ENCODE measurements at places on chromosomes 13 and 19.

GRCh38 chr13:33372251-33372919 lies 86.8 kb upstream of the STARD13 start:
- DNase-seq: no peak

GRCh38 chr13:27126859-27127258 lies 44.8 kb downstream of the USP12 start:
- no peak for DNase-seq

DNA sequence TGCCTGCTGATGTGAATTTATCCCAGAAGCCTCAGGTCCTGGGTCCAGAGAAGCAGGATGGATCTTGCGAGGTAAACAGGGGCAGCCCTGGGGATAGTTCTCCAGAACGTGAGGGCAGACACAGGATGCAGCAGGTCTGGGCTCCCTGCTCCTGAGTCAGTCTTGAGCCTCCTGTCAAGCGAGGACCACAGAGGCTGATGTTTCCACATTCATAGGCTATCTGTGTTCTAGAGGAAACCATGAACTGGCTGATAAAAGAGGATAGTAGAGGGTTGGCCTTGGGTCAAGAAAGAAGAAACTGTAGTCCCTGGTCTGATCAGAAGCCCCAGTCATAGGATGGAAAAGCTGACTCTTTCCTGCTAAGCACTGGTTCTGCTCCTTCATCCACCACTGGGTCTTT lies 2.2 kb downstream of the ZNF175 start:
- DNase-seq: peak; percentile 20

DNA sequence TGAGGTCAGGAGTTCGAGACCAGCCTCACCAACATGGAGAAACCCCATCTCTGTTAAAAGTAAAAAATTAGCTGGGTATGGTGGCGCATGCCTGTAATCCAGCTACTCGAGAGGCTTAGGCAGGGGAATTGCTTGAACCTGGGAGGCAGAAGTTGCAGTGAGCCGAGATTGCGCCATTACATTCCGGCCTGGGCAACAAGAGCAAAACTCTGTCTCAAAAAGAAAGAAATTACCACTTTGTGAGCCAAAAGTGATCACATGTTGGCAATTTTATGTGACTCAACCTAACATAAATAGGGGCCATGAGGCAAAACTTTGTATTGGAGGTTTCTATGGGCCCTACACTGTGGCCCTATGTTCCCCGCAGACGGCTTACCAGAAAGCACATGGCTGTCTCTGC lies 72.2 kb downstream of the MAP4K1 start:
- no peak for DNase-seq

- DNase-seq: no peak
Measured at GRCh38 chr13:26400545-26400944, 146.6 kb downstream of the CDK8 start.

DNA sequence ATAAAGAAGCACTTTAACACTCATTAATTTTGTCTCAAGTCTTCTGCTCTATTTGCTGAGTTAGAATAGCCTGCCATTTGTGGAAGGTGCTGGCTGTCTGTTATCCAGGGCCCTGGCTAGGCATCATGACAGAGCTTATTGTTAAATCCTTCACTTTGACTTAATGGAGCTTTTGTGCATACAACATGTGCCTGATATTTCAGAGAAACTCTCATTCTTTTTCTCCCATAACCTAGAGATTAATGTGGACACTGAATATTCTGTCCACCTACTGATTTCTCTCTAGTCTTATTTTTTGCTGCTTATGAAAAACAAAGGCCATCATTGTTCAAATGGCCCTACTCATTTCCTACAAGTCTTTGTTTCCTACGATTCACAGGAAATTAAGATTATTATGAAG lies 383.1 kb upstream of the HTR2A start:
- DNase-seq: no peak

- no peak for DNase-seq
Measured at GRCh38 chr19:32878988-32879387, 9.4 kb upstream of the SLC7A9 start.

DNA sequence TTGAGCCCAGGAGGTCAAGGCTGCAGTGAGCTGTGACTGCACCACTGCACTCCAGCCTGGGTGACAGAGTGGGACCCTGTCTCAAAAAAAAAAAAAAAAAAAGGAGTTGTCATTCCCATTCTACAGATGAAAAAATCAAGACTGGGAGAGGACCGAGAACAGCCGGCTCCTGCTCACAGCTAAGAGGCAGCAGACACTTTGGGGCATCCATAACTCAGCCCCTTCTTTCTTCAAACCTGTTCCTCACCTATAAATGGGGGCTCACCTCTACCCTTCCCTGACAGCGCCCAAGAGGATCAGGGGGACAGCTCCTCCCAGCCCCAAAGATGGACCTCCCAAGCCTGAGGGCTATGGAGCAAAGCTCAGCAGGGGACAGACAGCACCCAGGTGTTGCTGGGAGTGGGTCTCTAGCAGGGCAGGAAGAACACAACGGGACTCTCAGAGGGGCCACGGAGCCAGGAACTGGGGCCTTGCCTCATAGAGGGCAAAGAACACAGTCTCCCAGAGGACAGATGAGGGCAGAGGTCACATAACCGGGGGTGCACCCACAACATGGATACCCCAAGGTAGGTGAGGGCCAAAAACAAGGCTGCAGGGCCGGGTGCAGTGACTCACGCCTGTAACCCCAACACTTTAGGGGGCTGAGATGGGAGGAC lies 3.4 kb upstream of the KLF16 start:
- DNase-seq: no peak

GRCh38 chr19:18338541-18338940 lies 1.9 kb upstream of the PGPEP1 start:
- DNase-seq: no peak

GRCh38 chr19:10554760-10555609 lies 10.8 kb downstream of the KRI1 start:
- no peak for DNase-seq

DNA sequence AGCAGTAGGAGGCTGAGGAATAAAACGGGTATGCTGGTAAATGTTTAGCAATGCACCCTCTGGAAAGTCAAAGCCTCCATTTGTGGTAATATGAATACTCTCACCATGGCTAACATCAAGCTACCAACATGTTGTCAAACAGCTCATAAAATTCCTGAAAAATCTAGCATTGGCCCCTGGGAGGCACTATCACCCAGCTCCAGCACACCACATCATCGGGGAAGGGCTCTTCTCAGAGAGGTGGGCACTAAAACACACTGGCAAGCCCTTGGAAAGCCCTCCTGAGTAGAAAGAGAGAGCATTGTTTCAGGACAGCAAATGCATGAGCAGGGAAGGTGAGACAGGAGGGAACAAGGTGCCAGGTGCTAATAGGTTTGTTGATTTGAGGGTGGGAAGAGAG lies 53.9 kb upstream of the FLT1 start:
- DNase-seq: no peak

DNA sequence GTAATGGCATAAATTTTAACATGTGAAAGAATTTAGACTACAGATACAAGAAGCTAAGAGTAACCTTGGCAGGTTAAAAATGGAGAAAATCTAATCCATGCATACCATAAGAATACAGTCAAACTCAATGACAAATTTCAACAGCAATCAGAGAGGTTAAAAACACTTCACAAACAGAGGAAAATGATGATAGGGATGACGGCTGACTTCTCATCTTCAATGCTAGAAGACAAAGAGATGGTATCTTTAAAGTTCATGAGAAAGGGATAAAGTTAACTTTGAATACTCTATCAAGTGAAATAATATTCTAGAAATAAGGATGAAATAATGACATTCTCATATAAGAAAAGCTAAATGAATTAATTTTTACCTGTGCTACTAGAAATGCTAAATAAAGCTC lies 1130.2 kb upstream of the MIR17HG start:
- DNase-seq: no peak

DNA sequence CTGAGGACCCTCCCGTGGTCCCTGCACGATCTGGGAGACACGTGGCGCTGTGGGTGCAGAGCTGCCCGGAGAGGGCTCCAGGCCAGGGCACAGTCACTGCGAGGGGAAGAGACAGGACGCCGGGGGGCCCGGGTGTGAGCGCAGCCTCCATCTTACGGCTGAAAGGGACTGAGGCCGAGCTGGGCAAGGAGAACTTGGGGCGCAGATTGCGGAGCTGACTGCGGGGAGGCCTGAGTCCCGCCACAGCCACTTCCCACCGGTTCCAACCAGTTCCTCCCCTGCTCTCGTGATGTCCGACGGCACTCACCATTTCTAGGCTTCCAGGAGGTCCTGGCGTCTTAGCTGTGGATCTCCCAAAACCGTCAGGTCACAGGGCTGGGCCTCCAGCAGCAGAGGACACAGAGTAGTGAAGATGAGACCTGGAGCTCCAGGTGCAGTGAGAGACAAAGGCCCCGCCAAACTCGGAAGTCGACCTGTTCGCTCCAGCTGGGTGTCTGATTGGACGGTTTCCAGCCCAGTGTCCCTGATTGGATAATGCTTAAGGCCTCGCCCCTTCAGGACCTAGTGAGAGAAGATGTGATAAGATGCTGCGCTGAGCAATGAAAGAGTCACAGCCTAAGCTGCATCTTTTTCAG lies 4.8 kb upstream of the ZNF253 start:
- peak; percentile 3 for DNase-seq

DNA sequence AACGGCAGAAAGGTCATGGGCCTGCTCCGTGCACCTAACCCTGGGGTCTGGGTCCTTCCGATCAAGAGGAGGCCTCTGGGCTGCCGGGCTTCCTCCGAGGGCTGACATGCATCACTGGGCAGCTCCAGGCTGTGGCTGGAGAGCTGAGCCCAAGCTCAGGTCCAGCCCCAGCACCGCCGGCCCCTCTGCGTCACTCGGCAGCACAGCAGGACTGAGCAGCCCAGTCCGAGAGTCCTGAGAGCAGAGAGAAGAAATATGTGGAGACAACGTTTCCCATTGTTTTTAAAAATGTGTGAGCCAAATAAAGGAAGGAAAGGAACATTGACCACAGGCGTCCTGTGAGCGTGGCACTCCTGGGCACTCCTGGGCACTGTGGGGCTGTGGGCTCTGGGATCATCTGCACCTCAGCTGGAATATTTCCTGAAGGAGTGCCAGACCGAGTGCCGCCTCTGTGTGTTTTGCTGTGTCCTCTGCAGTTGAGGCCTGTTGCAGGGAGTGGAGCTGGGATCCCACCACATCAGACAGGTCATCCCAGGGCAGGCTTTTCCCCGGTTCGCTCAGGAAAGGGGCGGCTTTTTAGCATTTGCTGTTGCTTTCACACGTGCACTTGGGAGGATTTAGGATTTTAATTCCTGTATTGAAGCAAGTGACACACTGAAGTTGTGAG lies 37.8 kb upstream of the TFDP1 start:
- peak; percentile 34 for DNase-seq

- no peak for DNase-seq
Measured at GRCh38 chr13:99860745-99861144, 110.8 kb downstream of the ZIC5 start.

- DNase-seq: no peak
Measured at GRCh38 chr19:4360081-4360569, 16.8 kb downstream of the MPND start.

- DNase-seq: no peak
Measured at GRCh38 chr19:55676889-55677505, 2.0 kb downstream of the EPN1 start.

- DNase-seq: no peak
Measured at GRCh38 chr13:113408562-113408961, 44.6 kb upstream of the GRTP1 start.

DNA sequence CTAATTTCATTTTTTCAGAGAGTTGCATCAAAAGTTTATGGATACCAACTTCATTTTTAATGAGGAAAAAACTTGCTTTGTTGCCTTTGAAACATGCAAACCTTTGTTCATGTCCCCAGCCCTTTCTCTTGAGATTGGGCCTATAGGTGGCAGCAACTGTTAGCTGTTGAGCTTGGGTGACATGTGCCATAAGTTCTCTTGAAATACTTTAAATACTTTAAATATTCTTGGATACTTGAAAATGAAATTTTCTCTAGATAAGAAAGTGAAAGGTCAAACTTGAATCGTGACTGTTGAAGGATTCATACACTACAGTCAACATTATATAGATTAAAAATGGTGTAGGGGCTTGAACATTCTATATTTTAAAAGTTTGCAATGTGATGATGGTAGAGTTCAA lies 294.9 kb downstream of the NDFIP2 start:
- DNase-seq: peak; percentile 83

DNA sequence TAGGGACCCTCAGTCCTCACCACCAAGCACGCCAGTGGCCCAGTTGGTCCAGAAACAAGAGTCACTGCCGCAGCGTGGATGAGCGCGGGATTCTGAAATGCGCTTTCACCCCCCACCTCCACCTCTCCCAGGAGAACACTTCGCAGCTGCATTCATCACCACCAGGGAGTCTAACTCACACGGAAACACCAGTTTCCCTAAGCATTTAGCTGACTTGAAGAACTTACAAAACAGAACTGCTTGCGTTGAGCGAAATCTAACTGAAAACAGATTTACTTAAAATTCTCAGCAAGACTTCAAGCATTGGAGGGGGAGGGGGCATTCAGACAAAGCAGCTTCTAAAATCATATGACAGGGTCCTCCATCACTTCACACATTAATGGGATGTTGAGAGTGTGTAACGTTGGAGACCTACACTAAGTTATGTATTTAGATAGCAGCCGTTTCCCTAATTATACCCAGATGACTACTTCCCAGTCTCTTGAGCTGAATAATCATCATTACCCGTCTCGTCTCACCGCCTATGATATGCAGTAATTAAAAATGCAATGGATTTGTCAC lies 258.2 kb upstream of the IRS2 start:
- peak; percentile 63 for DNase-seq

DNA sequence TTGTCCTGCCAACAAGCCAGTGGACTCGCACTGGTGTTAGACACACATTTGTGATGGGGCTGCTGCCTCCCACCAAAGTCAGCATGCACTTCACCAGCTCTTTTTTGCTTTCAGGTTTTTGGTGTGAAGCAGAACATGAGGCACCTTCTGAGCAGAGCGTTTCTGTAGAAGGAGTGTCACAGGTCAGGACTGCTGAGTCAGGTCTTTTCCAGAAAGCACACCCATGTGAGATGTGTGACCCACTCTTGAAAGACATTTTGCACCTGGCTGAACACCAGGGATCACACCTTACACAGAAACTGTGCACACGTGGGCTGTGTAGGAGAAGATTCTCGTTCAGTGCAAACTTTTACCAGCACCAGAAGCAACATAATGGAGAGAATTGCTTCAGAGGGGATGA lies 4.8 kb downstream of the ZNF304 start:
- no peak for DNase-seq

DNA sequence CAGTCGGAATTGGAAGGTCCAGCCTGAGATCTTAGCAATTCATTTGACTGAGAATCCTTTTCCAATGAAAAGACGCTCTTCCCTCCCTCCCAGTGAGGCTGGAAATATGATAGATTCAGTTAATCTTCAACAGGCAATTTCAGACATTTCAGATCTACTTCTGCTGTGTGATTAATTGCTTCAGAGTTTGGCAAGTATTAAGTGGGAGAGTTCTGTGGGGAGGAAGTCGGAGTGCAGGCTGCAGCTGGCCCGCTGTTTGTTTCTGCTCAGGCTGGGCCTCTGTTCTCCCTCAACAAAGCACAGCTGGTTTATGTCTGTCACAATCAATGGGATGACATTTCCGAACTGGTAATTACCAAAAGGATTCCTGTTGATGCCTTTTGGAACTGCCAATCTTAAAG lies 178.2 kb downstream of the NDFIP2 start:
- DNase-seq: peak; percentile 76

DNA sequence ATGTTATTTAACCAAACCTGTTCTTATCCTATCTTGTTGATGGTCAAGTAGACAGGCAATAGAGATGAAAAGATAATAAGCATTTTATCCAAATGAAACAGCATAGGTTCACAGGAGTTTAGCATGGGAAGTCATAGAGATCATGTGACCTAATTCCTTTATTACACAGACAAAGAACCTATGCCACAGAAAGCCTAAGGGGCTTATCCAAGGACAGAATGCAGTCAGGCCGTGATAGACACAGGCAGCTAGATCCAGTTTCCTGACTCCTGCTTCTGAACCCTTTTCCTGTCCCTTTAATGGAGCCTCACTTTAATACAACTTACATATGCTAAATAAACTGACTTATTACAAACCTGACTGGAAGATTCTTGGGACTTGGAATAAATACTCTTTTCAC lies 532.1 kb downstream of the IRS2 start:
- DNase-seq: no peak

Measured in fibroblast of lung (primary cell).